ENCODE measurements at places on chromosomes 1 and 21. TPM values are rescaled to one million over a fixed set of nuclear protein-coding genes. Genes with fewer than 3 reads are reported as not detected.
A peak's percentile ranks its signal among the peaks of the same experiment; 100 is the strongest.

- DNase-seq, result no peak
Measured at GRCh38 chr1:114355240-114355639, 155.8 kb downstream of the TRIM33 start.

DNA sequence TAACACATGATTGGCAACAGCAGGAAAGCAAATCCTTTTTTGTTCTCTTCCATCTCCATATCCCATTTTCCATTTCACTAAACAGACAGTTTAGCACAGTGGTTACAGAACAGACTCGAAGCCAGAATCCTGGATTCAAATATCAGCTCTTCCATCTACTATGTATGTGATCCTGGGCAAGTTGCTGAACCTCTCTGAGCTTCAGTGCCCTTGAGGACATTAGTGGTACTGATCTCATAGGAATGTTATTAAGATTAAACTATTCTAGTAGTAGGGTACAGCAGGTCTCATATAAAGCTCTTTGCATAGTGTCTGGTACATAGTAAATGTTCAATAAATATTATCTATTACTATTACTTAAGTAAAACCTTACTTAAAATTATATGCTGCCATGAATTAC lies 13.8 kb upstream of the HHIPL2 start:
- DNase-seq, result no peak

Gene KRTAP19-3
- polyA plus RNA-seq, result not detected

Gene ACTL8
- polyA plus RNA-seq, result not detected

Gene IL20
- polyA plus RNA-seq, result not detected

Gene VTCN1
- 14.9 TPM for polyA plus RNA-seq

Gene MCL1
- polyA plus RNA-seq, result 150 TPM

GRCh38 chr1:204600968-204601367 lies 84.6 kb downstream of the LRRN2 start:
- DNase-seq, result no peak

DNA sequence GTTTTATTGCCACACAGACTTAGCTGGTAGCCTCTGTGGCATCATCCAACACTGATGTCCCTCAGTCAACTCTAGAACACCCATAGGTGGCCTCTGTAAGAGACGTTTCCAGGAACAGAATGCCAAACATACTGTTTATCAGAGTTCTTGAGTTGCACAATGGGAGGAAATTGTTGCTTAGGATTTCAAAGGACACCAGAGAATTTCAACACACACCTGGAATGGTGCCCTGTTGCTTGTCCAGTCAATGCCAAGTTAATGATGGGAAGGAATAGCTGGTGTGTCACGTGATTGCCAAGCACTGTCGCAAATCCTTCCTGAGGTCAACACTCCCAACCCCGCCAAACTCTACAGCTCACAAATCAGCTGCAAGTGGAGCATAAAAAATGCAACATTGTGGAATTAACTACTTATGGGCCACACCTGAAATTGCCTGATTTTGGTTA lies 28.6 kb upstream of the DUSP23 start:
- peak; percentile 7 for DNase-seq

DNA sequence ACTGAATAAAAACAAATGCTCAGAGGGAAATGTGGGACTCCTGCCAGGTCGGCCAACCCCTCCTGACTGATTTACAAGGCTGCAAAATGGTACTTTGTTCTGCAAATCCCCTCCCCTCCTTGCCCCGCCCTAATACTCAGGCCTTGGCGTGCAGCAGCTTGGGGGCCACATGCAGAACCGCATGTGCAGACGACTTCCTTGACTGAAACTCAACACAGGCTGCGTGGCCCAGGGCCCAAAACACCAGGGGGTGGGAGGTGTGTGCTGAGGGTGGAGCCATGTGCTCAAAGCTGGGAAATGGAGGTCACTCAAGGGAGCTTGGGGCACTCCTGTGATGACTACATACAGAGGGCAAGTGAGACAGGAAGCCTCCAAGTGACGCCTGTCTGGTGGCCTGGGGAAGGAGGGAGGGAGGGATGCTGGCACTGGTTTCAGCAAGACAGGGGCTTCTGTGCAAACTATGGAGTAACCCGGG lies 87.2 kb downstream of the MRPL37 start:
- peak; percentile 80 for DNase-seq

GRCh38 chr1:235253219-235253962 lies 74.6 kb downstream of the ARID4B start:
- peak; percentile 75 for DNase-seq

GRCh38 chr1:186838380-186839040 lies 9.8 kb downstream of the PLA2G4A start:
- peak; percentile 66 for DNase-seq

- DNase-seq, result no peak
Measured at GRCh38 chr1:85091671-85092280, 43.5 kb upstream of the MCOLN3 start.

- no peak for DNase-seq
Measured at GRCh38 chr1:178071811-178072210, 22.1 kb upstream of the RASAL2 start.

- peak; percentile 45 for DNase-seq
Measured at GRCh38 chr21:44846485-44847260, 26.8 kb downstream of the PTTG1IP start.

GRCh38 chr1:222543817-222544216 lies 4.1 kb downstream of the HHIPL2 start:
- no peak for DNase-seq

- DNase-seq, result no peak
Measured at GRCh38 chr1:47406966-47407365, 9.1 kb upstream of the FOXE3 start.

Gene PCSK9
- 31.4 TPM for polyA plus RNA-seq

DNA sequence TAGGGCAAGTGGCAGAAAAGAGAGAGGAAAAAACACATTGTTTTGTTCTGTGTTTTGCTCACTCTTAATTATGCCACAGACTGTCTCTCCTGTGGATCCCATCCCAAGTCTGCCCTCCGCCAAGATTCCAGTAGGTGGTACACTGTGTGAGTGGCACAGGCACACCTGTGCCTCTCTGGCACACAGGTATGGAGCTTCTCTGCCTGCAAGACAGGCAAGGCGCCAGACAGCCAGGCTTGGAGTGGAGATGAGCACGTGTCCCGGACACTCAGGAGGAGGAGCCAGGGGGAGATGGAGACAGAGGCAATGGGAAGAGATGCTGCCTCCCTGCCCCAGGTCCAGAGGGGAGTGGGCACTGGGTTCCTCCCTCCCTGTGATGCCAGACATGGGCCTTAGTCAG lies 6.5 kb upstream of the GRIK3 start:
- DNase-seq, result no peak

GRCh38 chr1:15692121-15692682 lies 8.1 kb downstream of the PLEKHM2 start:
- no peak for DNase-seq

GRCh38 chr1:218529646-218530300 lies 184.6 kb downstream of the TGFB2 start:
- DNase-seq, result no peak

DNA sequence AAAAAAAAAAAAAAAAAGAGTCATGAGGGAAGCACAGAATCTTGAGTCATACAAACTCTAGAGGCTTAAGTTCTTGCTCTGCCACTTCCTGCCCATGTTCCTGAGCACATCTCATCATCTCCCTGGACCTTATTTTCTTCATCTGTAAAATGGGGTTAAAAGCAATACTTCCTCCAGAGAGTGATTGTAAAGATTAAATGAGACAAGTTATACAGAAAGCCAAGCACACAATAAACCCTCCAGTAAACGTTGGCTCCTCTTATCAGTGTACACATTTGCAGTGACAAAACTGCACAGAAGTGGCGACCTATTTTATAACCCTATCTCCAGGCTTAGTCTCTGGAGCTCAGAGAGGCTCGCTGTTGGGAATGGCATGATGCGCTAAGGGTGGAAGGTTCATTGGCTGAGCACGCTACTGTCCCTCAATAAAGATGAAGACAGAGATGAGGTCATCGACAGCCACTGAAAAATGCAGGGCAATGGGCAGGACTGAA lies 82.1 kb downstream of the RRAGC start:
- peak; percentile 30 for DNase-seq

- no peak for DNase-seq
Measured at GRCh38 chr1:185049670-185050069, 4.3 kb downstream of the RNF2 start.

Gene PLA2G2C
- not detected for polyA plus RNA-seq

DNA sequence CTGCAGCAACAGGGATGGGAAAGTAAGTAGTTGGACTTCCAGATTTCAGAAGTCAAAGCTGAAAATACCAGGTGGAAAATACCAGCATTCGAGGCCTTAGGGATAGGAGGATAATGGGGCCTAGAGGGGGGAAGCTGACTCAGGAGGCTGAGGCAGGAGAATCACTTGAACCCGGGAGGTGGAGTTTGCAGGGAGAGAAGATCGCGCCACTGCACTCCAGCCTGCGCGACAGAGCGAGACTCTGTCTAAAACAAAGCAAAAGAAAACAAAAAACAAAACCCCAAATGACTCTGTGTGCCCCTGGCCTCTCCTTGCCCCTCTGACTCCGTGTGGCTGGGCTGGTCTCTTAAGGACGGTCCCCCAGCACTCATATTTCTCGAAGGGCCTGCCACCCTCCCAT lies 3.4 kb downstream of the SH2D2A start:
- DNase-seq, result no peak

GRCh38 chr21:17548262-17548661 lies 35.4 kb downstream of the CXADR start:
- no peak for DNase-seq

Gene GPR52
- polyA plus RNA-seq, result not detected

Gene CFAP57
- polyA plus RNA-seq, result 0.46 TPM

All from hepatocyte (in vitro differentiated cells).